Activated T-helper 1 cell treated with anti-CD3 and anti-CD28 coated beads, Interleukin-12 subunit alpha, Interleukin-12 subunit beta, Interleukin-2, Interleukin-4 antibody, amounts not matched to agents 30 ng/mL and 10 ng/mL and 1 ng/mL, durations not matched to agents 14 hours and 24 hours and 36 hours (primary cell): ENCODE measurements at places on chromosomes 11 and 22. TPM values are rescaled to one million over a fixed set of nuclear protein-coding genes. Genes with fewer than 3 reads are reported as not detected.

DNA sequence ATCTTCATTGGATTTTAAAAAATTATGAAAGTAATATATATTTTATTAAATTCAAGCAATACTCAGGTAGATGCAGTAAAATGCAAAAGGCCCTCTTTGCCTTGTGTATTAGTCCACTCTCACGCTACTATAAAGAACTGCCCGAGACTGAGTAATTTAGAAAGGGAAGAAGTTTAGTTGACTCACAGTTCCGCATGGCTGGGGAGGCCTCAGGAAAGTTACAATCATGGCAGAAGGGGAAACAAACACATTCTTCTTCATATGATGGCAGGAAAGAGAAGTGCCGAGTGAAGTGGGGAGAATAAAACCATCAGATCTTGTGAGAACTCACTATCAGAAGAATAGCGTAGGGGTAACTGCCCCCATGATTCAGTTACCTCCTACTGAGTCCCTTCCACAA is 130.8 kb downstream of the HIPK3 start:
- H3K4me3 ChIP-seq = no peak overlapping the region
- no peaks in the 10 kb centered on the region for H3K4me1 ChIP-seq
- no peak for DNase-seq
- peaks cover 8% of the 10 kb centered on the region for H3K27me3 ChIP-seq

GRCh38 chr22:19631899-19632667 is 82.2 kb upstream of the SEPTIN5 start:
- H3K27me3 ChIP-seq = peaks cover 8% of the 10 kb centered on the region
- no peak overlapping the region for H3K4me3 ChIP-seq
- peaks cover 5% of the 10 kb centered on the region for H3K4me1 ChIP-seq
- H3K36me3 ChIP-seq = no peaks in the 10 kb centered on the region

DNA sequence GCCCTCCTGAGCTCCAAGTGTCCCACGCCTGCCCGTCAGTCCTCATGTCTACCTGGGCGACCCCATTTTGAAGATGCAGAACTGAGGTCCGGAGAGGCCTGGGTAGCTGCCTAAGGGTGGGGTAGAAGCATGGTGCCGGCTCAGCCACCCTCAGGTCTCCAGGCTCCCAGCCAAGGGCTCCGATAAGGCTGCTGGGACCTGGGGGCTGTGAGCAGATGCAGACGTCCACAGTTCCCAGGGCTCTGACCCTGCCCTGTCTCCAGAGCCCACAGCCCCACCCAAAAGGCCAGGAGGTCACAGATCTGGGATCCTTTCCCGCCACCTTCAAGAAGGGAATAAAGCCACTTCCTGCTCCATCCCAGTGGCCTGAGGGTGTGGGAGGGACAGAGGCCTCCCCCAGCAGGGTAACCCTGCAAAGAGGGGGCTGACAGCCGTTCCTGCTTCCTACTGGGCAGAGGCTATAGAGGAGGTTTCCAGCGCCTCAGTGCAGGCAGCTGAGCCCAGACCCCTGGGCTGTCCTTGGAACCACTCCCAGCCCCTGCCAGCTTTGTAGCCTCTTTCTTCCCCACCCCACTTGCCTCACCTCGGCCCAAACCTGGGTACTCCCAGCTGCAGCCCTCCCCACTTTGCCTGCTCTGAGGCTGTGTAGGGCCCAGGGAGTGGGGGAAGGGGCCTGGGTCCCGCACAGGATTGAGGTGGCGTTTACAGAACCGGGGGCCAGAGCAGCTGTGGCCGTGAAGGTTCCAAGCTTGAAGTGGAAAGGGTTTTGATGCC is 85.5 kb downstream of the CDKN1C start:
- H3K27ac ChIP-seq = no peak overlapping the region
- no peaks in the 10 kb centered on the region for H3K4me1 ChIP-seq
- no peak for DNase-seq
- H3K4me3 ChIP-seq = no peak overlapping the region
- H3K27me3 ChIP-seq = no peaks in the 10 kb centered on the region
- no peaks in the 10 kb centered on the region for H3K36me3 ChIP-seq

DNA sequence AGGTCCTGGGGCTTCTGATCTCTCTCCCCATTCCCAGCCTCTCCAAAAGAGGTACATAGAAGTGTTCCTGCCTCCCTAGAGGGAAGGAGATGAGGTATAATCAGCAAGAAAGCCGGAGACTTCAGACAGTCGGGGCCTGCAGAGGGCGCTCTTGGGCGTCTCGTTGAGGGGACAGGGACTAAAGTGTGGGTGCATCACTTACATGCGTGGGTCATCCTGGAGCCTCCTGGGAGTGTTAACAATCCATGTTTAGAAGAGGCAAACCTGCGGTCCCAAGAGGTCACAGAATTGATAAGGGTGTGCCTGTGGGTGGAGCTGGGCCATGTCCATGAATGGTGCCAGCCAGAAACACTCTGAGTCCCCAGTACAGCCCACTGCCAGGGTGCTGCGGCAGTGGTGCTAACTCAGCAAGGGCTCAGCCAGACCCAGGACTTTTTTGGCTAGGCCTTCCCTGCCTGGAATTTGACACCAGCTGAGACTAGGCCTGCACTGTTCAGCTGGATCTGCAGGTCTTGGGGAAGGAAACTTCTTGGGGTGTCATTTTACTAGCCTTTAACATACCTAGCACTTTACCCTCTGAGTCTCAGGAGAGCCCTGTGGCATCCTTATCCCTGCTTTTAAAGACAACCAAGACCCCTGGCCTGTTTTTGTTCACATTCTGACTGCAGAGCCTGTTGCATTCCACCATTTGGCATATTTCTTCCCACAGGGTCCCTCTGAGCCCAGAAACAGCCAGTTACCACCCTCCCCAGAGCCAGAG is 5.5 kb downstream of the YDJC start:
- H3K27me3 ChIP-seq = no peaks in the 10 kb centered on the region
- H3K4me3 ChIP-seq = no peak overlapping the region
- peaks cover 29% of the 10 kb centered on the region for H3K36me3 ChIP-seq
- no peak for DNase-seq
- peaks cover 25% of the 10 kb centered on the region for H3K4me1 ChIP-seq

DNA sequence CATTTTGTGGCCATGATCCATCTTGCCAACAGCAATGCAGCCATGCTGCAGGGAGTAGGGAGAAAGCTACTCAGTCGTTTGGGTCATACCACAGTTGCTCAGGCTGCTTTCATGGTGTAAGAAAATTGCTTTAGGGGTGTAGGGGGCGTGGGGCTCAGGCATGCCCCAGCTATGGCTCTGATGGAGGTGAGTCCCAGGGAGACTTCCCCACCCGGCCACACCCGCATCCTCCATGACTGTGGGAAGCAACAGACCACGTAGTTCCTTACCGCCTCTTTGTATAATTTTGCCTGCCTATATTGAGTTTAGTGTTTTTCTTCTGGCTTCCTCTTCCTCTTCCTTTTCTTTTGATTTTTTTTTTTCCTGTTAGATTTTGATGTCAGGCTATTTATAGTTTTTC is 58.8 kb downstream of the SPECC1L start:
- DNase-seq = no peak
- H3K27me3 ChIP-seq = no peaks in the 10 kb centered on the region
- no peak overlapping the region for H3K4me3 ChIP-seq
- peaks cover 33% of the 10 kb centered on the region for H3K4me1 ChIP-seq
- H3K36me3 ChIP-seq = peaks cover 15% of the 10 kb centered on the region

DNA sequence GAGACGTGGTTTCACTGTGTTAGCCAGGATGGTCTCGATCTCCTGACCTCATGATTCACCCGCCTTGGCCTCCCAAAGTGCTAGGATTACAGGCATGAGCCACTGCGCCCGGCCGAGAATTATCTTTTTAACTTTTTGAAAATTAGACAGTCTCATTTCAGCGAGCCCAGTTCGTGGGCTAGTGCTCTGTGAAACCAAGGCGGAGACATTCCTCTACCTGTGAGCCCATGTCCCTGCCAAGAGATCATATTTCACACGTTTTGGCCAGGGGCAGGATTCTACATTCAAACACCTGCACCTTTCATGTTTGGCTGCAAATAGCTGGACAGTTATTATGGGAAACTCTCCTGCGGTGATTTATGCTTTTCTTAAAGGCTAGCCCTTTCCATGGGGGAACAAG is 60.3 kb downstream of the IRAG1 start:
- H3K4me3 ChIP-seq = no peak overlapping the region
- no peaks in the 10 kb centered on the region for H3K36me3 ChIP-seq
- H3K27me3 ChIP-seq = peaks cover 9% of the 10 kb centered on the region
- H3K4me1 ChIP-seq = no peaks in the 10 kb centered on the region
- no peak for DNase-seq
- no peak overlapping the region for H3K27ac ChIP-seq

GRCh38 chr11:117969160-117969991 is 16.8 kb upstream of the IL10RA start:
- H3K36me3 ChIP-seq = peaks cover 3% of the 10 kb centered on the region
- no peak overlapping the region for H3K4me3 ChIP-seq
- no peak for DNase-seq
- H3K4me1 ChIP-seq = peaks cover 61% of the 10 kb centered on the region

DNA sequence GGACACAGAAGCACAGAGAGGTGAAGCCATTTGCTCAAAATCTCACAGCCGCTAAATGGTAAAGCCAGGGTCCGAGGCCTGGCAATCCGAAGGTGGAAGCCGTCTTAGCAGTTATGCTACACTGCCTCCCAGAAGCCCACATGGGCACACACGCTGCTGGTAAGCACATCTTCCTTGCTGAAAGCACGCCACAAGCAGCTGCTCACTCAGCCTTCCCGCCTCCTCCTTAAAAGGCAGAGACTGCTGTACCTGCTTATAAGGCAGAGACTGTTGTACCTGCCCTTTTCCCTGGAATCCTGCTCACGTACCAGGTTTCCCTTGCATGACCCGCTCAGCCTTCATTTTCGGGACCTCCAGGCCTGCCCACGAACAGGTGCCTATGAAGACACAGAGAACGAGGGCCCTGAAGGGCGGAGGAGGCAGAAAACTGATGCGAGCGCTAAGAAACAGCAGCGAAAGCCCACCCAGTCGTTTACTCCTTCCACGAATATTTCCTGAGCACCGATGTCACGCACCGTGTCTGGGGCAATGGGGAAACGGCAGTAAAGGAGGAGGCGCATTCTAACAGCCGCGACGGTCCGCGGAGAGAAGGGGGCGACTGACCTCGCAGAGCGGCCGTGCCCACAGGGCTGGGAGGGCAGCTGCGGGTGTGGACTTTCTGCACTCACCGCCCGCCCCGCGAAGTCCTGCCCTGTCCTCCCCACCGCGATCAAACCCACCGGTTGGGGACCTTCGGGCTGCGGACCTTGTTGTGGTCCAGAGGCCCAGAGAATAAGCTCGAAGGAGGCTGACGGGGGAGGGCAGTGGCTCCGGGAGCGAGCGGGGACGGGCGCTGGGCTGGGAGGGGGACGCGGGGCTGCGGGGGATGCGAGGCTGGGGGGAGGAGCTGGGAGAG is 13.0 kb downstream of the SPATA19 start:
- no peak overlapping the region for H3K27ac ChIP-seq
- H3K27me3 ChIP-seq = peaks cover 4% of the 10 kb centered on the region
- DNase-seq = no peak
- peaks cover 5% of the 10 kb centered on the region for H3K4me1 ChIP-seq

- no peak overlapping the region for H3K27ac ChIP-seq
- no peaks in the 10 kb centered on the region for H3K27me3 ChIP-seq
- no peak overlapping the region for H3K4me3 ChIP-seq
- DNase-seq = no peak
- peaks cover 9% of the 10 kb centered on the region for H3K36me3 ChIP-seq
- H3K4me1 ChIP-seq = no peaks in the 10 kb centered on the region
Measured at GRCh38 chr22:23688121-23688520, 2.7 kb upstream of the RGL4 start.

GRCh38 chr22:43295173-43295572 is 48.0 kb downstream of the SCUBE1 start:
- H3K4me3 ChIP-seq = no peak overlapping the region
- DNase-seq = no peak

GRCh38 chr22:42160830-42161696 is 30.5 kb upstream of the CYP2D6 start:
- H3K27ac ChIP-seq = no peak overlapping the region
- H3K4me3 ChIP-seq = no peak overlapping the region
- H3K4me1 ChIP-seq = no peaks in the 10 kb centered on the region
- peaks cover 20% of the 10 kb centered on the region for H3K36me3 ChIP-seq
- DNase-seq = no peak
- H3K27me3 ChIP-seq = no peaks in the 10 kb centered on the region

DNA sequence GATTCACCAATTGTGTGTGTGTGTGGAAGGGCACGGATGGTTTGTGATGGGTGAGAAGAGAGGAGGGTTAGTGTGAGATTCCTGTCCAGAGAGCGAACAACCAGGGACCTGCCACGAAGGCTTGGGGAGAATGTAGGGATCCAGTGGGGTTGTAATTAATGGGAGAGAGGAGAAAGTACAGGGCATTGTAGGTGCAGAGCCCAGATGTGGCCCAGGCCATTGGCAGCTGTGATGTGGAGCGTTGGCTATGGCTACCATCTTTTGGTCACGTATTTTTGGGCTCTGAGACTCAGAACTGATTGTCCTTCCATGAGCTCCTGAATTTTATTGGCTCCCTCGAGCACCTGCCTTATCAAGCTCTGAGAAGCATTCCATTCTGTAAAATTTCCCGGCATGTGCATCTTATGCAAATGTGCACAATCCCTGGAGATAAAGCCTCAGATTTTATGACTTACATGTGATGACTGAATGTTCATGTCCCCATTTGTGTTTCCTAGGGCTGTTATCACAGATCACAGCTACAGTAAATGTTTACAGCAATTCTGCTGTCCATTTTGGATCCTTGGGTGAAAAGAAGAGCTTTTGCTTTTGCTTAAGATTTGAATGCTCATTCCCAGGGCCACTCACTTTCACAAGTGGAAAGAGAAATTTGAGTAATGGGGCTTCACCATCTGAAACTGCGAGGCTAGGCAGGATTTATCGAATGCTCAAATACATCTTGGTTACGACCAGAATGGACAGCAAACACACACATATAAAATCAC is 33.1 kb downstream of the SLC5A1 start:
- H3K27me3 ChIP-seq = peaks cover 40% of the 10 kb centered on the region
- no peaks in the 10 kb centered on the region for H3K36me3 ChIP-seq
- H3K27ac ChIP-seq = no peak overlapping the region
- no peak for DNase-seq
- no peaks in the 10 kb centered on the region for H3K4me1 ChIP-seq

- no peaks in the 10 kb centered on the region for H3K36me3 ChIP-seq
- H3K4me3 ChIP-seq = no peak overlapping the region
- no peak overlapping the region for H3K27ac ChIP-seq
- H3K4me1 ChIP-seq = no peaks in the 10 kb centered on the region
Measured at GRCh38 chr11:126702987-126703386, 297.6 kb downstream of the KIRREL3 start.

- H3K36me3 ChIP-seq = no peaks in the 10 kb centered on the region
- DNase-seq = no peak
- no peak overlapping the region for H3K27ac ChIP-seq
Measured at GRCh38 chr11:12827929-12828812, 153.9 kb downstream of the TEAD1 start.

GRCh38 chr22:20740222-20740951 is 33.5 kb upstream of the SERPIND1 start:
- no peak for DNase-seq
- no peak overlapping the region for H3K4me3 ChIP-seq
- H3K36me3 ChIP-seq = peaks cover 26% of the 10 kb centered on the region
- peaks cover 9% of the 10 kb centered on the region for H3K4me1 ChIP-seq
- H3K27ac ChIP-seq = no peak overlapping the region

- peaks cover 19% of the 10 kb centered on the region for H3K27me3 ChIP-seq
- H3K4me1 ChIP-seq = no peaks in the 10 kb centered on the region
- no peak for DNase-seq
- no peak overlapping the region for H3K27ac ChIP-seq
- no peak overlapping the region for H3K4me3 ChIP-seq
Measured at GRCh38 chr22:39684702-39685281, 114.2 kb downstream of the CACNA1I start.

The SCN4B gene
- total RNA-seq = 0.08 TPM in 1 of 2 replicates, not detected in the other

The APOBEC3H gene
- total RNA-seq = 5.0 and 7.4 TPM in 2 replicates

The ALDH3B2 gene
- total RNA-seq = not detected in 2 replicates

The CELSR1 gene
- total RNA-seq = 0.39 and 0.44 TPM in 2 replicates

The SEC14L2 gene
- total RNA-seq = 25.6 and 27.0 TPM in 2 replicates

The MRPL23 gene
- 58.5 and 69.3 TPM in 2 replicates for total RNA-seq

The HPX gene
- 1.2 TPM in 1 of 2 replicates, not detected in the other for total RNA-seq

The MYO18B gene
- 0.91 and 1.1 TPM in 2 replicates for total RNA-seq
